HuH-7.5 (cell line): ENCODE measurements at places on chromosomes 16 and 17.

- no peak for DNase-seq
These were observed 4.8 kb downstream of the SCN4A start for GRCh38 chr17:63967953-63968352.

DNA sequence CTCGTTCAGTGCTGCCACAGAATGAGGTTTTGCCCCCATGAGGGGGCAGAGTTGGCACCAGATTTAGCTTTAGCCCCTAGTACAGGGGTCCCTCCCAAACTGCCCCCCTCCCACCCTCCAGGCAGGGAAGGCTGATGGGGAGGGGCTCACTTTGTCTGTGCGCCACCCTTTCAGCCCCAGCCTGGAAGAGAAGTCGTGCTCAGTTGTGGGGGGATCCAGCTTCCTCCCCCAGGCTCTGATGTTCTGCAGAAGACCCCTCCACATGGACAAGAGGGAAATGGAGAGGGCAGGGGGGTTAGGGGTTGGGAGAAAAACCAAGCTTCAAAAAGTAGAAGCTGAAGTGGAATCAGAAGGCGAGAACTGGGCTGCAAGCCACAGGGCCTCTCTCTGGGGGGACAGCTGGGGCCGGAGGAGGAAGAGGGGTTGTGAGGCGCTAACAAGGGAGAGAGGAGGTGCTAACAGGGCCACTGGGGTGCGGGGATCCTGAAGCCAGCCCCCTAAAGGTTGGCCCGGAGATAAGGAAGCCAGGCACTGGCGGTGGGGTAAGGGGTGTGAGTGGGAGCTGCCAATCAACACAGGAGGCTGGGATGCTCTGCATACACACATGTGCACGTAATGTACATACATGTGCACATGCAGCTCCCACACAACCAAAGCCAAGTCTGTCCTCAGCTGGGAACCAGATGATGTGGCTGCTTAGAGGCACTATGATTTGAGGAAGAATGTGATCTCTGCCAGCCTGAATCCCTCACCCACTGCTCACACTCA is 7.0 kb upstream of the TMEM92 start:
- DNase-seq = no peak

GRCh38 chr16:85557083-85557970 is 55.8 kb upstream of the GSE1 start:
- peak; percentile 93 for DNase-seq

DNA sequence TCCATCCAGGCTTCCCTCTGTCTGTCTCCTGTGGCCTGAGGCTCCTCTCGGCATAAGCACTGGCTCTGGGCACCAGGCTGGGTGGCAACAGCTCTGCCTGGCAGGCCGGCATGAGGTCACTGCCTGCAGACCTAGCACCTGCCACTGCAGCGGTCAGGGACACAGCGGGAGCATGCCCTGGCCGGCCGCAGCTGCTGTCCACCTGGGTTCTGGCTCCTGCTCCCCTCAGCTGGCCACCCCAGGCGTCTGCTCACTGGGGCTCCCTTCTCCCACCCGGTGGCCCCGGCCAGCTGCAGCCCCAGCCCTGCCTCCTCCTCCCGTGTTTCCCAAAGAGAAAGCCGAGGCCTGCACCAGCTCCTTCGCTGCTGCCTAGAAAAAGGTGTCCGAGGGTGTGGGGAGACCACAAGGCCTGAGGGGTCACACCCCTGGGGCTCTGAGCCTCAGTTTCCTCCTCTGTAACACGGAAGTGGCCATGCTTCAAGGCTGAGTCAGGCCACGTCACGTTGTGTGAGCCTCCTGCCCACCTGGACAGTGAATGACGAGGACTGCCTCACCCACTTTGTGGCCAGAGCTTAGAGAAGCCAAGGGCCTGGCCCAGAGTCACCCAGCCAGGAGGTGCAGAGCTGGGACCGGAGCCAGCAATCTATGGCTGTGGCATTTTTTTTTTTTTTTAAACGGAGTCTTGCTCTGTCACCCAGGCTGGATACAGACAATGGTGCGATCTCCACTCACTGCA is 6.7 kb downstream of the NTHL1 start:
- DNase-seq = no peak

- DNase-seq = no peak
These were observed 116.8 kb downstream of the CDYL2 start for GRCh38 chr16:80687606-80688005.
